ENCODE measurements at places on chromosomes 2 and 18.

DNA sequence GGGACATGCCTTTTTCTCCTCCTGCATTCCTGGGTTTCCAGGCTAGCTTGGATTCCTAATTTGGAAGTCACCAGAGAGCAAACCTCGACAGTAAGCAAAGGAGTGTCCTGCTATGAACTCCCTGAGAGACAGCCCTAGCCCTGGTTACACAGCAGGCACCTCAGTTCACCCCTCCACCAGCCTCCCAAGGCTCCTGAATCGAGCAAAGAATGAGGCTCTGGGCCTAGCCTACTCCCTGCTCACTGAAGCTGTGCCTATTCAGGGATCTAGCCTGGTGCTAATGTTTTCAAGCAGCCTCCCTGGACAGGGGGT lies 66.7 kb upstream of the RMDN2 start:
- DNase-seq: no peak

GRCh38 chr2:196233805-196234475 lies 62.6 kb upstream of the STK17B start:
- DNase-seq: peak; percentile 60

DNA sequence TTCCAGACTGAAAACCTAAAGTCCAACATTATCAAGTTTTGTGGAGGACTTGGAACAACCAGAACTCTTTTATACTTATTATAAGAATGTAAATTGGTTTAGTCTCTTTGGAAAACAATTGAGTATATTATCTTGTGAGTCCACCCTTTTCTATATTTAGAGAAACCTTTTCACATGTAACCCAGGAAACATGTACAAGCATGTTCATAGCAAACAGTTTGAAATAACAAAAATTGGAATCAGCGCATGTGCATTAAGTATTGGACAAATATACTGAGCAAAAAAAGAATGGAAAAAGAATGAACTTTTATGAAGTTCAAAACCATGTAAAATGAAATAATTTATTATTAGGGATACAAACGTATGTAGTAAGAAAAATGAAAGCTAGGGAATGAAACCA lies 246.0 kb downstream of the WDR7 start:
- no peak for DNase-seq

DNA sequence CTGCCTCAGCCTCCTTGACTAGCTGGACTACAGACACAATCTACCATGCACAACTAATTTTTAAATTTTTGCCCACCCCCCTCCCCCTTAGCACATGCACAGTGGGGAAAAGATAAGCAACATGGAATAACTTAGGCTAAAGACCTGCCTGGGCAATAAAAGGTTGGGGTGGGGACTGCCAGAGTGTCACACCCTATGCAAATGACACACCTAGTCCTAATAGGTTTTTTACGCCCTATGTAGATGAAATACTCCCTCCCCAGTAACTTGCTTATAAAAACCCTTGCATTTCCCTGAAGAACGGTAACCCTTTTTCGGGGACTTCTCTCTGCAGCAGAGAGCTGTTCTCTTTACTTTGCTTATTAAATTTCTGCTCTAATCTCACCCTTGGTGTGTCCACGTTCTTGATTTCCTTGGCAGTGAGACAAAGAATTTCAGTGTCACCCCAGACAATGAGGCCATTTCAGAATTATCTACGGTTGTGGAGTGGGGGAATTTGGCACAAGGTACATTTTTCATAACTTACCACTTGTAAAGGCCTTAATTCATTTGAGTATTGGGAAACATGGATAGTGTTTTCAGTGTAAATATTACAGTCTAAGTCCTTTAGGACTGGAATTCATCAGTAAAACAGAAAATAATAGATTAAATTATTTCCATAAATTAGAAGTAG lies 109.2 kb downstream of the NOL4 start:
- peak; percentile 43 for DNase-seq

- DNase-seq: no peak
Observed at GRCh38 chr2:216181351-216181750, 72.2 kb downstream of the XRCC5 start.

- DNase-seq: peak; percentile 38
Observed at GRCh38 chr2:224984637-224985036, 57.6 kb downstream of the DOCK10 start.

- DNase-seq: no peak
Observed at GRCh38 chr18:22974707-22975106, 41.6 kb downstream of the RBBP8 start.

- no peak for DNase-seq
Observed at GRCh38 chr2:235968155-235968554, 200.0 kb downstream of the GBX2 start.

DNA sequence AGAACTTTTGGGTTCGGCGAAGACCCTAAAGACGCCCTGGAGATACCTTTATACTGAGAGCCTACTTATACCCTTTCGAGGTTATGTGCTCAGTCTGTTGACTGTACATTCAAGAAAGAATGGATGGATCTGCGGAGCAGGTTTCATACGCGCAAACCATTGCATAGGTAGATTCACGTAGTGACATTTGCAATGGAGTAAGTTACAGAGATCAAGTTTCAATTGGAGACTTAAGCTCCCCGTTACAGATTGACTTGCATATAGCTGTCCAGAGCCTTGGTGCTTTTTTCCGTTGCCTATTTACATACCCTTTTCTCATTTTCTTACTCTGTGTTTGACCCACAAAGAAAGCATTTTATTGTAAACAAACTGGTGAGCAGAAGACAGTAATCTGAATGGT lies 923 bp downstream of the PSMD1 start:
- DNase-seq: no peak

DNA sequence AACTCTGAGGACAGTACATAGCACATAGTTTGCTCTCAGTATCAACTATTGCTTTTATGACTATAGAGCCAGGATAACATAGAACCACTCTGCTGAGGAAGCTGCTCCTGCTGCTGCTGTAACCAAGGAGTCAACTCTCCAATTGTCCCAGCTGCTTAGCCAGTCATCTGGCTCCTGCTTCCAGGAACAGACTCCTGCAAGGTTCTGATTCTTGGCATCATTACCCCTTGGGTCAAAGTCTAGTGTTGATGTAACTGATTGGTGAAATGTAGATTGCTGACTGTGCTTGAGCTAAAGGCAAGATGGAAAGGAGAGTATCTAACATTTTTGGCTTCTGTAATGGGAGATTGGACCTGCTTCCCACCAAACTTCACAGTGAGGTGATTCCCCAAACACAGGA lies 261.9 kb upstream of the FSHR start:
- no peak for DNase-seq

DNA sequence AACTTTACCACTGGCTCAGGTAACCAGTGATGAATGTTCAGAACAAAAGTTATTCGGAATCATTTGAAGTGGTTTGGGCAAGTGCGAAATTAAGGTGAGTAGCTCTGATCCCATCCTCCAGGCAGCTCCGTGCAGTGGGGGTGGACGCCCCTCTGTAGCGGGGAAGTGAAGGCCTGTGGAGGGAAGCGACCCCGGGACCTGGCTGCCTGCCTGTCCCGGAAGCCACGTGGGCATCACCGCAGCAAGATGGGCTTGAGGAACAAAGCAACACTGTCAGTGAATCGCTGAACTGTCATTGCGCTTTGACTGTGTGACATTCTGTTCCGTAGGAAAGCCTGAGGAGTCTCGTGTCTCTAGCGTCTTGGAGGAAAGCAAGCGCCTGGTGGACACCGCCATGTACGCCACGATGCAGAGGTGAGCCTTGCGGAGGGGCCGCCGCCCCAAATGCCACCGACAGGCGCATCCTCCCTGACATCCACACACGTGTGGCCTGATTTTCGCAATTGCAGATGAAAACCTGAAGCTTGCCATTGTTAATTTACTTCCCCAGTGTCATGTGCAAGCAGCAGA lies 9.5 kb downstream of the TPO start:
- DNase-seq: peak; percentile 17

GRCh38 chr2:109501461-109501860 lies 112.3 kb downstream of the SEPTIN10 start:
- no peak for DNase-seq

- no peak for DNase-seq
Observed at GRCh38 chr2:33220533-33220932, 255.9 kb upstream of the RASGRP3 start.

- peak; percentile 41 for DNase-seq
Observed at GRCh38 chr2:30038419-30038818, 108.4 kb upstream of the YPEL5 start.

DNA sequence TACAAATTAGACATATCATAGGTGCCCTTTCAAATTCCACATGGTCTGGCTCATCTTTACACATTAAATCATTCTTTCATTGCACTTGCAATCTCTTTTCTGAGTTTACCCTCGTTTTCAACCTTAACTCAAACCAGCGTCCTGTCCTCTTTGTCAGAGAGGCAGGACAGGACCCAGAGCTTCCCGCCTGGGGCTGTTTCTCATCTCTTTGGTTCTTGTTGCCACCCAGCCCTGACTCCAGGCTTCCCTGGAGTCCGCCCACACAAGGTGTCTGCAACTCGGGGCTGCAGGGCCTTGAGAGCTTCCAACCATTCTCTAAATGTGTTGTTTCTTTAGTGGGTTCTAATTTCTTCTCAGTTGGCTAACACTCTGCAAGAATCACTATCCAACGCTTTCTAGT lies 24.4 kb downstream of the RBMS1 start:
- DNase-seq: no peak

DNA sequence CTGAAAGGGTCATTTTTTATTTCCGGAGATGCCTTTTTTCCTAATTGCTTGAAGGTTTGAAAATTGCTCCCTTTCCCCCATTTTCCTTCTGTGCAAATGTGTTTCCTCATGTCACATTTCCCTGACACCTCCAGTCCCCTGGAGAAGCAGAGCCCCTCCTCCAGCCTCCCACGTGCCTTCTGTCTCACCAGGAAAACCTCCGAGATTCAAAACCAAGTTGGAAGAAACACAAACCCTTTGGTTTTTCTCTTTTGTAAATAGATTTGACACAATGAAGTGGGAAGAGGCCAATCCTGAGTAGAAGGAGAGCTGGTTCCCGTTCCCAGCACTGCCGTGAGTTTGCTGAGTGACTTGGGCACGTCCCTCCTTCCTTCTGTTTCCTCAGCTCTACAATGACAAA lies 125.4 kb upstream of the MYCN start:
- no peak for DNase-seq

DNA sequence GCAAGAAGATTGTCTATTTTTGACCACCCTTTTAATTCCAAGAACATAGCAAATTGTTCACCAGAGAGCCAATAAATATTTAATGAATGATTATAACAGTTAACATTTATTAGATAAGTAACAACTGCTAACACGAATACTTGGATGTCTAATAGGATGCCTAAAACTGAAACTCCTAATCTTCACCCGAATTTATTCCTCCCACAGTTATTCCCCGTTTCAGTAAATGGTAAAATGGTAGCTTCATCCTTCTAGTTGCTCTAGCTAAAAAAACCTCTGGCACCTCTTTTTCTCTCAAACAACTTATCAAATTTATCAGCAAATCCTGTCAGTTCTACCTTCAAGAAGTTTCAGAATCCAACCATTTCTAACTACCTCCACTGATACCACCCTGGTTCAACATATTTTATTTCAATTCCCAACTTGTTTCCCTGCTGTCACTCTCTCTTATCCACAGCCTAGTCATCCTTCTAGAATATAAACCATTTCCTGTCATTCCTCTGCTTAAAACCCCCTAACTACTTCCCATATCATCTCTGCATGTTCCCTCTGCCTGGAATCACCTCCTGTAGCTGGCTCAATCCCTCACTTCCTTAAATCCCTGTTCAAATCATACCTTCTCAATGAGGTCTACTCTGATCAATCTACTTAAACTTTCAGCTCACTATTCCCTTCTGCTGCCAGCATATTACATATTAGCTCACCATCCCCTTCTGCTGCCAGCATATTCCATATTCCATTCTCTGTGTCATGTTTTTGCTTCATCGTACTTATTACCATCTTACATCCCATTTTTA lies 93.8 kb downstream of the ROCK2 start:
- no peak for DNase-seq

- peak; percentile 56 for DNase-seq
Observed at GRCh38 chr2:216081487-216082116, at the start of the genes PECR and TMEM169. TSS of gene PECR (minus strand) at chr2:216081809. CDS start at chr2:216081741, 68 bp downstream. TSS of gene TMEM169 (plus strand) at chr2:216081919. CDS start at chr2:216095964, 14,045 bp downstream.

DNA sequence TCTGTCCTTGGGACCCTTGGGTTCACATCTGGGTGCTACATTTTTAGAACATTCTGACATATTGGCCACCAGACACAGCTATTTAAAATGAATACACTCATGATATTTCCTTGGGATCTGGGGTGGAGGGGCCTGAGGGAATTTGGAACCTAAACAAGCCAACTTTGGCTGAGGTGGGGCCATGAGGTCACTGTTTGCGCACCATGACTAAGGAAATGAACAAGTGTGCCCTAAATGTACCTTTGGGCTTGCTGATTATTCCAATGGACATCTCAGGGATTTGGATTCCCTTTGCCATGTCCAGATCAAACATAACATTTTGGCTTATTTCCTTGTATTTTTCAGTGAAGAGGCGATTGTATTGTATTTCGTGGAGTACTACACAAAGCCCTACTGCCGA lies 80.5 kb upstream of the SEC11C start:
- DNase-seq: no peak

GRCh38 chr2:58341047-58341446 lies 99.9 kb upstream of the FANCL start:
- peak; percentile 14 for DNase-seq

- no peak for DNase-seq
Observed at GRCh38 chr2:176832086-176832485, 380.5 kb upstream of the HNRNPA3 start.

DNA sequence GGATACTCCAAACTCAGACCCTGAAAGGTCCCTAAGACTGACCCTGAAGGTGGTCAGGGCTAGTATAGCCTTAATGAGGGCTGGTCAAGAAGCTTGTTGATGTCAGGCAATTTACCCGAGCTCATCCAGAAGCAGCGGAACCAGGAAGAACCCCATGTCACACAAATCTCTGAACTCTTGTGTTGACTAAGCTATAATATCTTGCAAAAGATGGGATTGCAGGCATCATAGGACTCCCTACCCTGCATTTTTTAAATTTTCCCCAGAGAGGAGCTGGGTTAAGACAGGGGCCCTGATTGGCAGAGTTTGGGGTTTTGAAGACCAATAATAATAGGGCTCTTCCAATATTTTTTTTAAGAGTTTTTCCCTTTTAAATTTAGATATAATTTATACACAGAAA lies 2.0 kb upstream of the PLEKHB2 start:
- DNase-seq: no peak

GRCh38 chr18:8706791-8707555 lies 1.6 kb downstream of the MTCL1 start:
- DNase-seq: no peak

- DNase-seq: no peak
Observed at GRCh38 chr2:37911296-37911873, 13.7 kb upstream of the RMDN2 start.

DNA sequence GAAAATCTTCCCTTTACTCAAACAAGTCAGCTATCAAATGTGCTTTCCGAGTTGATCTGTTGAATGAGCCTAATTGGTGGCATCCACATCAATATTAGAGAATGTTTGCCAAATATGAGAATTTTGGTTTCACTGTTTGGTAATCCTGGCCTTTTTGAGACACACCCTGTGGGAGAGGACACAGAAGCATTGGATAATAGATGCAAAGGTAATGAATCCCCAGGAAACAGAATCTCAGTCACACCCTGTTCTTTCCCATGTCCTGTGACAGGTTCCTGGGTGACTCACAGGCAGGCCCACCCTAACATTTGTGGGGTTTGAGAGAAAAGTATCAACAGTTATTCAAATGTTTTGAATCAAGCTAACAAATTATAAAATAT lies 99.8 kb upstream of the PELI1 start:
- DNase-seq: no peak

- no peak for DNase-seq
Observed at GRCh38 chr18:22399949-22400348, 17.8 kb downstream of the CTAGE1 start.
